Activated naive CD8-positive, alpha-beta T cell treated with anti-CD3 and anti-CD28 coated beads for 36 hours (primary cell): ENCODE measurements at places on chromosomes 1 and 21.

- no peak for DNase-seq
These were observed 2.3 kb upstream of the PMVK start for GRCh38 chr1:154938604-154939399.

GRCh38 chr1:238153253-238153652 is 262.5 kb upstream of the ZP4 start:
- DNase-seq, result no peak

DNA sequence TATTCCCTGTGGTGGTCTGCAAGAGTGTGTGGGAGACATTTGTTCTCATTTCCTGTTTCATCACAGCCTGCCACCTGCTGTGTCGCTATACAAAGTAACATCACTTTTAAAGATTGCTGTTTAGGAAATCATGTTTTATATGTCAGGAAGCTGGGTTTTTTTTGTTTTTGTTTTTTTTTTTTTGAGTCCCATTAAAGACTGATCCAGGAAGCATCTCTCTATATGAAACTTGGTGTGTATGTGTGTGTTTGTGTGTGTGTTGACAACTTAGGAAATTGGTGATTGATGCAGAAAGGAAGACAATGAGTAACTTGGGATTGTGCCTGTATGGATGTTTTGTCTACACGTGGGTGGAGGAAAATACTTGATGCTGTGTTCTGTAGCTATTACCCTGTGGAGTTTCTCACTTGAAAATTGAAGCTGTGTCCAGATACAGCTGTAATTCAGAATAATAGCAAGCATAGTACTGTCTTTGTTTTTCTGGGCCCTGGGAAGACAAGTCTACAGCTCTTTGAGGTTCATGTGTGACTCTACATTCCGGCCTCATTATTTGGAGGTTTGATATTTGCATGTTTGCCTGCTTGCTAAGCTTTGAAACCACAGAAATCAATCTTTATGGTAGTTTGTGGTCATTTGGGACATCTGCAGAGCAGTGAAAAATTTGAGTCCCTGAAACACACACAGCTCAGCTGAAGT is 47.9 kb downstream of the LAMC1 start:
- DNase-seq, result no peak

DNA sequence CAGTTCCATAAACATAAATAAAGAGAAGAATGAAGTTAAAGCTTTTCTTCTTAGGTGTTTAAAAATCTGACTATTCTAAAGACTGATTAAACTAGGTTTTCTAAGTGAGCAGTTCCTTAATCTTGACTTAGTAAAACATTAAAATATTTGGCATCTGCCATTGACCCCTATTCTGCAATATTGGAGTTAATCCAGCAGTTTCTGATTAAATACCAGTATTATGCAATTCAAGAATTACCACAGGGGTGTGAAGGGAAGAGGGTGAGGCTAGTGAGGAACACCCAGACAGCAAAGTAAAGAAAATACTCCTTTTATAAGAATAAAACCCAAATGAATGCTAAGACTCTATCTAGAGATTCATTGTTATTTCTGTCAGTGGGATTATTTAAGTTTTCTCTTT is 40.9 kb downstream of the CLIC4 start:
- no peak for DNase-seq

DNA sequence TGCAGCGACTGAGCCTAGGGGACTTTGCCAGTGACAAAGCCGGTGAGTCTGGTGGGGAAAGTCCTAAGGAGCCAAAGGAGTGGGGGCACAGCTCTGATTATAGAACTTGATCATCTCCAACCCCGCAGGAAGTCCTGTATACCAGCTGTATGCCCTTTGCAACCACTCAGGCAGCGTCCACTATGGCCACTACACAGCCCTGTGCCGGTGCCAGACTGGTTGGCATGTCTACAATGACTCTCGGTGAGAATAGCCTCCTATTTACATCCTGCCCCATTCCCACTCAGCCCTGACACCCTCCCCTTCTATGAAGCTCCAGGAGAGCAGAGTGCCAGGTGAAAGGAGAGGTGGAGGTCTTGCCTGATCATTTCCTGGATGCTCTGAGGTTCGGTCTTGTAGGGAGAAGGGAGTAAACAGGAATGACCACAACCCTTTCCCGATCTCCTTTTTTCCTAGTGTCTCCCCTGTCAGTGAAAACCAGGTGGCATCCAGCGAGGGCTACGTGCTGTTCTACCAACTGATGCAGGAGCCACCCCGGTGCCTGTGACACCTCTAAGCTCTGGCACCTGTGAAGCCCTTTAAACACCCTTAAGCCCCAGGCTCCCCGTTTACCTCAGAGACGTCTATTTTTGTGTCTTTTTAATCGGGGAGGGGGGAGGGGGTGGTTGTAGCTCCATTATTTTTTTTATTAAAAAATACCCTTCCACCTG is 1.2 kb upstream of the PPOX start:
- no peak for DNase-seq

DNA sequence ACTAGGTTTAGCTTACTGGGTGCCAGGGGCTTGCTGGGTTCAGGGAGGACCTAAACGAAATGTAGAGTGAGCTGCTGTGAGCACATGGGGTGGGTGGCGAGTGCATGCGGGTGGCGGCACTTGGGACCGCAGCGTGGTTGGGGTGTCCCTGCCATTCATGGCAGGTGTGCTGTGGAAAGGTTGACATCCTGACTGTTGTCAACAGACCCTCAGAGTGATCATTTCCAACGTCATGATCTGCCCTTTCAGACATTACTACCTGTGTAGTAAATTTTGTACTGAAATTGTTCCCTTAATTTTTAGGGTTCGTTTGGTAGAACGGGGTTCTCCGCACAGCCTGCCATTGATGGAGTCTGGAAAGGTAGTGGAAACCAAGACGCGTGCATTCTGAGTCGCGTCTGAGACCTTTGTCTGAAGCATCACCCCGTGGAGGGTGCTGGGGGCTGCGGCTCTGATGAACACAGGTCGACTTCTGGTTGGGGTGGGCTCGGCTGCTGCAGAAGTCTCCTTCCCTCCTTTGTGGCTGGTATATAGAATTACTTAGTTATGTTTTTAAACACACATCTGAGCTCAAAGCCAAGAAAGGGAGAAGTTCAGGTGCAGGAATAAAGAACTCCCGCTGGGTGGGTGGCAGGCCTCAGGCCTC is 43.3 kb downstream of the S100B start:
- peak; percentile 52 for DNase-seq

- no peak for DNase-seq
These were observed 3.4 kb downstream of the LRRC71 start for GRCh38 chr1:156923670-156924477.

GRCh38 chr1:109020693-109021257 is 21.1 kb downstream of the WDR47 start:
- no peak for DNase-seq

- DNase-seq, result no peak
These were observed 8.4 kb upstream of the PAXBP1 start for GRCh38 chr21:32779983-32780382.

GRCh38 chr1:204578867-204579664 is 62.9 kb downstream of the MDM4 start:
- peak; percentile 49 for DNase-seq

GRCh38 chr1:3923378-3924185 is 23.5 kb upstream of the C1orf174 start:
- DNase-seq, result no peak

GRCh38 chr1:119006406-119007279 is 18.5 kb upstream of the TBX15 start:
- DNase-seq, result no peak

DNA sequence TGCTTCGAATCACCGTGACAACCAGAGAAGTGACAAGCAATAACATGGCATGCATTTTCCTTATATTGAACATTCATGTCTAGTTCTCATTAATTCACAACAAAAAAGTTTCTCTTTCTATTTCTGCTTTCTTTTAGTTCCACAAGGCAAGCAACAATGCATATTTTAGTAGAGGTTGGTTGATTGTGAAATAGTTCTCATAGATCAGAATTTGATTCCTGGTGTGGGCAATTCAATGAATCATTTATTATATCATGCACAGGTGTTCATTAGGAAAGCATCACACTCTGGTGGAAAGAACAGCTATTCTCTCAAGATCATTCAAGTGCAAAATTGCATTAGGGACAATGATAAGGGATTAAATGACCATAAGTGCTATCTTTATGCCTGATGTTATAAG is 980.9 kb downstream of the BRINP3 start:
- DNase-seq, result no peak

- no peak for DNase-seq
These were observed 142.7 kb upstream of the SYT6 start for GRCh38 chr1:114296413-114296812.

GRCh38 chr1:145884675-145885074 is 991 bp downstream of the ANKRD35 start:
- no peak for DNase-seq

- DNase-seq, result no peak
These were observed 25.9 kb downstream of the IL12RB2 start for GRCh38 chr1:67333603-67334002.

GRCh38 chr21:26060335-26061115 is 110.0 kb downstream of the APP start:
- DNase-seq, result no peak
